COR-L47 (cell line): ENCODE measurements at places on chromosomes 6 and 20.

DNA sequence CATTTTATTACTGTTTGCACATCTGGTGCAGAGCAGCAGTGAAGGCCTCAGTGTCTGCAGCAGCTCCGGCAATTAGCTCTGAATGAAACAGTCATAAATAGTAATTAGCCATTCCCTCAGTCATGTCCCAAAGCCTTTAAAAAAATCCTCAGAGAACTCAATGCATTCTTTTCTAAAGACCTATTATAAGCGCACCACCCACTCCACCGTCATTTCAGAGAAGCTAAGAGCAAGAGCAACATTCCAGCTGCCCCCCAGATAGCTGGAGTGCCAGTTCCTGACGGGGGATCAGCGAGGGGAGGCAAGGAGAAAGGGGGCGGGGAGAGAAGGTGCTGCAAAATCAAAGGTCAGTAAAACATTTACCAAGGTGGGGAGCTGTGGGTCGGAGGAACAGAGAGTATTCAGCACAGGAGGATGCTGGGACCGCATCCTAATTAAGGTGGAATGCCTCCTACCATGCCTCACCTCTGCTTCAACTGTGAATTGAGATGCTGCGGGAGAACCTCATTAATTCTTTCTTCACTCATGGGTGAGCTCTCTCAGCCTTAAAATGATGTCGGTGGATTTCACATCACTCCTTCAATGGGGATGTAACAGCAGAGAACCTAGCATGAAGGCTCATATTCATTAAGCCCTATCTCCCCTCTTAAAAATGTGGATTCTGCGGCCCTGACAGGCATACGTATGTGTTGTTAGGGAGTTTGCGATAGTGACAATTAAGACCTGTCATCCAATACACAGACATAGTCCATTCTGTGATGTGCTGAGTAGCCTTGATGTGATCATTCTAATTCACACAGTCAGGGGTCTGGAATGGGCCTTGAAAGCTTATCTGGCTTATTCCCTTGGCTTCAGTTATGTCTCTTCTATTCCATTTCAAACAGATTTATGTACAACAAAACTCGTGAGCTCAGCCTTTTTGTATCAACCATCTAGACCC, 469.5 kb upstream of the NRSN1 start:
- DNase-seq, result peak; percentile 78

GRCh38 chr20:50371878-50372769, 138.1 kb upstream of the PTPN1 start:
- DNase-seq, result no peak

GRCh38 chr6:64644024-64644423, 1008.4 kb downstream of the PHF3 start:
- DNase-seq, result peak; percentile 39

DNA sequence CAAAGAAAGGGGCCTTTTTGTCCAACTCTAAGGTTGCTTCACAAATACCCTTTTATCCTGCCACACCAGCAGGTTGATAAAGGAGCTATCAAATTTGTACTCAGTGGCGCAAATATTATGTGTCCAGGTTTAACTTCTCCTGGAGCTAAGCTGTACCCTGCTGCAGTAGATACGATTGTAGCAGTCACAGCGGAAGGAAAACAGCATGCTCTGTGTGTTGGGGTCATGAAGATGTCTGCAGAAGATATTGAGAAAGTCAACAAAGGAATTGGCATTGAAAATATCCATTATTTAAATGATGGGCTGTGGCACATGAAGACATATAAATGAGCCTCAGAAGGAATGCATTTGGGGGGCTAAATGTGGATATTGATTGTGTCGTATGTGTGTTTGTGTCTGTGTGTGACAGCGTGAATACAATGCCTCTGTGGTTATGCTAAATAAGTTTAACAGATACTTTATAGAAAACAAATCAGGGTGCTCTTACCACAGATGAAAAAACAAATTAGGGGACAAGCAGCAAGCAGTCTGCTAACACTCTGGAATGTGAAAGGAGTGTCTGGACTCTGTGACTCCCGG, 33.6 kb downstream of the HM13 start:
- DNase-seq, result no peak

DNA sequence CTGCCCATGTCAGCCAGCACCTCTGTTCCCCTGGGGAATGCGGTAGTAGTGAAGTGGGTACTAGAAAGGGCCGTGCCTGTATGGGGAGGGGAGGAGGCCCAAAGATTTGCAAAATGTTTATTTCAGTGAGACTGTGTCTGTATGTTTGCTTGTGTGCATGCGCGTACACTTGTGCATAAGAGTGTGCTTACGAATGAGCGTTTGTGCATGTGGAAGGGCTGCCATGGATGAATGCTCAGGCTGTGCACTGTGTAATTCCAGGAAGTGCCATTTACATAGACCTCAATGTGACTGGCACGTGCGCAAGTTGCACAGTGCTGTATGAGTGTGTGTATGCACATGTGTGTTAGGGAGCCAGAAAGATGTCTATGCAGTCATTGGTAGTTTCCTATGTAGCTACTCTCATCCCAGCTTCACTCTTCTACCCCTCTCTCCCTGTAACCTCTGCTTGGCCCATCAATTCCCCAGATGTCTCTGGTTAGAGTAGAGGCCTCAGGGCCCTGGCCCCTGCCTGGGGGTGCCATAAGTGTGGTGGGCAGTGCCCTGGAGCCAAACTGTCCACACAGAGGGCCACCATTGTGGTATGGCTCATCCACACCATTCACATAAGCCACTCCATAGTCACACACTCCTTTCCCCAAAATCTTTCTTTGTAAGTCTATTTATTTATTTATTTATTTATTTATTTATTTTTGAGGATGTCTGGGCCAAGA, 26.8 kb upstream of the SLC22A7 start:
- no peak for DNase-seq

DNA sequence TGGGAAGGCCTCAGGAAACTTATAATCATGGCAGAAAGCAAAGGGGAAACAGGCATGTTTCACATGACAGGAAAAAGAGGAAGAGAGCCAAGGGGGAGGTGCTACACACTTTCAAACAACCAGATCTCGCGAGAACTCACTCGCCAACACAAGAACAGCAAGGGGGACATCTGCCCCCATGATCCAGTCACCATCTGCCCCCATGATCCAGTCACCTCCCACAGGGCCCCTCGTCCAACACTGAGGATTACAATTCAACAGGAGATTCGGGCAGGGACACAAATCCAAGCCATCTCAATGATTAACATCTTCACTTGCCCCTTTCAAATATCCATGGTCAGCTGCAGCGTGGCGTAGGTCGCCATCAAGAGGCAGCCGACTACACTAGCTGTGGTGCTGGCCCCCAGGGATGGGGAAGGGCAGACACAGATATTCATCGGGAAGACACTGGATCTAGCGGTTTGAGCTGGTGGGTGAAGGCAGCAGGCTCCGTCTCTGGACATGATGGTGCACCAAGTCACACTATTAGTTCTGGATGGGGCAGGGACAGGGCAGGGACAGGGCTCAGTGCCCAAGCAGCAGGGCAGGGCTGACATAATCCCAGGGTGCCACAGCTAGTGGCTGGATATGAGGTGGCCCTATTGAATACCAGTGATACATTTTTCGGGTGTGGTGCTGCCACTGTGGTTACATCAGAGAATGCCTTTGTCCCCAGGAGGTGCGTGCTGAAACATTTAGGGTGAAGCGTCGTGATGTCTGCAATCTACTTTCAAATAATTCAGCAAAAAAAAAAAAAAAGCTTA, 31.6 kb downstream of the TUBB2B start:
- DNase-seq, result no peak

DNA sequence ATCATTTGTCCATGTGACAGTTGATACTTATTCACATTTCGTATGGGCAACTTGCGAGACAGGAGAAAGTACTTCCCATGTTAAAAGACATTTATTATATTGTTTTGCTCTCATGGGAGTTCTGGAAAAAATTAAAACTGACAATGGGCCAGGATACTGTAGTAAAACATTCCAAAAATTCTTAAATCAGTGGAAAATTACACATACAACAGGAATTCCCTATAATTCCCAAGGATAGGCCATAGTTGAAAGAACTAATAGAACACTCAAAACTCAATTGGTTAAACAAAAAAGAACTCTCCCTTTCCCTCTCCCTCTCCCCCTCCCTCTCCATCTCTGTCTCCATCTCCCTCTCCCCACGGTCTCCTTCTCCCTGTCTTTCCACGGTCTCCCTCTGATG, 19.4 kb upstream of the EIF2S2 start:
- no peak for DNase-seq

DNA sequence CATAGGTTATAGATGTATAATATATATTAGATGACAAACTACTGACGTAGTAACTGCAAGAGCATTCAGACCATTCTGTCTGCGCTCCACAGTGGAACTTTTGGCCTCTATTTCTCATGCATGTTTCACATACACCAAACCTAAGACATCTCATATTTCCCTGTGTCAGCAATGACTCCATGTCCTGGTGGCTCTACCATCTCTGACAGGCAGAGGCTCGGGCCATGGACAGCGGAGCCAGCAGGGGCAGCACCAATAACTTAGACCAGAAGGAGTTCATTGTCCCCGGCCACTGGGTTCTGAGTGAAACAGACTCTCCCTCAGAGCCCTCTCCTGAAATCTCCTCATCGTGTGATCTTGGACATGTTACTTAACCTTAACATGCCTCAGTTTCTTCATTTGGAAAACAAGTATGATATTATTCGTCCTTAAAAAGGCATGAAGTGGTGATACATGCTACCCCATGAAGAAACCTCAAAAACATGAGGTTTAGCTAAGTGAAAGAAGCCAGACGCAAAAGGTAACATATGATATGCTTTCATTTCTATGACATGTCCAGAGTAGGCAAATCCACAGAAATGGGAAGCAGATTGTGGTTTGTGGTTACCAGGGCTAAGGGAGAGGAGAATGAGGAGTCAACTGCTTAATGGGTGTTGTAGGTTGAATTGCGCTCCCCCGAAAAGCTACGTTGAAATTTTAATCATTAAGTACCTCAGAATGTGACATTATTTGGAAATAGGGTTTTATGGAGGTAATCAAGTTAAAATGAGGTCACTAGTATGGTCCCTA, 564.0 kb upstream of the JARID2 start:
- no peak for DNase-seq

DNA sequence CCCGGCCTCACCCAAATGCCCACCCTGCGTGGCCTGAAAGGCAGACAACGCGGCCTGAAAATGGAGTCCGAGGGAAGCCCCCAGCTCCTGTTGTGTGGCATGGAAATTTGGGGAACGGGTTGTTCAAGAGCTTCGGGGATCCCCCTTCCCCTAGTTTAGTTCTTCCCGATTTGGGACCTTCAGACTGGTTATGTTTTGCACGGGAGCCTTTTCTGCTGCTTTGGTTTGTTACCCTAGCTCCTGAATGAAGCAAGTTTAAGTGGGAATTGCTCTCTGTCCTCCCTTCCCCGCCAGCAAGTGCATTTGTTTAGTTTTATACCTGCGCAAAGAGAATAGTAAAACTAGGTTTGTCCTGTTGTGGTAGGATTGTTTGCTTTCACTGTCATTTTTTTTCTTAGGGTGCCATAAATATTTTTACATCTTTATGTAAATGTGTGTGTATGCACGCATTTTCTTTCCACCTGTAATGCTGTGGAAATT, 604 bp downstream of the SH3BGRL2 start:
- no peak for DNase-seq

GRCh38 chr6:162862462-162862861, 134.7 kb downstream of the PACRG start:
- no peak for DNase-seq

DNA sequence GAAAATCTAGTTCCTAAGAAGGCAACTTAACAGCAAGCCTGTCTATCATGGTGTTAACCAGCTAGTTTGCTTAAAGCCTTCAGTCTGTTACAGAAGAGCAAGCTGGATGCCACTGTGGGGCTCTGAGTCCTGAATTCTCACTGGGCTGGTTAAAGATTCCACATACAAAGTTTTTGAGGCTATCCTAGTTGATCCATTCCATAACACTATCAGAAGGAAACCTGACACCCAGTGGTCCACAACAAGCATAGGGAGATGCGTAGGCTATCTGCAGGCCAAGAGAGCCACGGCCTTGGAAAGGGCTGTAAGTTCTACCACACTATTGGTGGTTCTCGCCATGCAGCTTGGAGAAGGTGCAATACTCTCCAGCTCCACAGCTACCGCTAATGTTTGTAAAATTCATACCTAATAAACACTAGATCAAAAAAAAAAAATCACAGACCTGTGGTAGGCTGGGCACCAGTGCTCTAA, 420 bp upstream of the MCCD1 start:
- DNase-seq, result no peak

DNA sequence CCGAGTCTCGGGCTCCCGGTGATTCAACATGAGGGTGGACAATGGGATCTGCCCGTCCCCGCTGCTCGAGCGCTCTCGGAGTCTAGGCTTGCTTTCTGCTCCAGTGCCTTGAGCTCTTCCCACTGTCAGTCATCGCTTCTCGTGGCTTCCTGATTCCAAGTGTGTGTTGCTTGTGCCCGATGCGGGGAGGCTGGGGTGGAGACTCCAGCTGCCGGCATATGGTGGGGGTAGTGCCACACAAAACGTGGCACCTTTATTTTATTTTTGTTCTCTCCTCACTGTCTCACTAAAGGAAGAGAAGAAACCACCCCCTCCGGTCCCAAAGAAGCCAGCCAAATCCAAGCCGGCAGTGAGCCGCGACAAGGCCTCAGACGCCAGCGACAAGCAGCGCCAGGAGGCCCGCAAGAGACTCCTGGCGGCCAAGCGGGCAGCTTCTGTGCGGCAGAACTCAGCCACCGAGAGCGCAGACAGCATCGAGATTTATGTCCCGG, 14.8 kb upstream of the MYL9 start:
- no peak for DNase-seq

DNA sequence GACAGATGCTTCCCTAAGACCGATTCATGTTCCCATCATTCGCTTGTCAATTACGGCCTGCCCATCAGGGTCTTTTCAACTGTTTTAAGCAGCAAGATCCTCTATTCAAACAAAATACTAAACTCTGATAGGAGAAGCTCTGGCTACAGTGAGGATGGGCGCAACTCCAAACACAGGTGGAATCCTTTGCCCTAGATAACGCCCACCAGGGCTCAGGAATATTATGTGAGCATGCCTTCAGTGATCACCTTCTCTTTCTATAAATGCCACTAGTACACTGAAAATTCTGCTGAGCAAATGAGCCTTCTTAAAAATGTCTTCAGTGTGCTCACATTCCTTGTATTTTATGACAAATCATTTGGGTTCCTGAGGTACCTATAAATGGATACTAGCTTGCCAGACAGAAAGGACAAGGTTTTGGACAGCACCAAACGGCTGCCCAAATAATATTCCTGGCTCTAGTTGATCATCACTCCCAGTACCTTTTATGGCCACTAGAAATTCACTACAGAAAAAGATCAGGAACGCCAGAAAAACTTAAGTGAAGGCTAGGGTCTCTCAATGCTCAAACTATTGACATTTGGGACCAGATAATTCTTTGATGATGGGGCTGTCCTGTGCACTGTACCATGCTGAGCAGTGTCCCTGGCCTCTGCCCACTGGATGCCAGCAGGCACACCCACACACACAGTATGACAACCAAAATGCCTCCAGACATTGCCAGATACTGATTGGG, 13.1 kb downstream of the ZNF217 start:
- DNase-seq, result no peak
